ENCODE measurements at places on chromosomes 11 and 22.

DNA sequence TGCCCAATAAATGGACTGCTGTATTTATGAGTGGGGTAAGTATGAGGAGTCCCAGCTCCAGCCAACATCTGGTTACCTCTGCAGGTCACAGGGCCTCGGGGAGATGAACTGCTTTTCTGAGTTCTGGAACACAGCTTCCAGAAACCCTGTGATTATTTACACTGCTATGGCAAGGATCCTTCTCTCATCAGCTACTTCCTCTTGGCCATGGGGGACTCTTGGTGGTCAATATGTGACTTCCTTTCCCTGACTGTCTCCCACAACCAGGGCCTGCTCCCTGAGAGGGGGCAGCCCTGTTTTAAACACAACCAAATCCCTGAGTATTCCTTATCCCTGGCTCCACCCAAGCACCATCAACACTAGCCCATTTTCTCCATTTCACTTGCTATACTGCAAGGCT lies 10.0 kb downstream of the RHOG start:
- no peak for DNase-seq

- DNase-seq: no peak
Measured at GRCh38 chr11:28547321-28547741, 439.1 kb downstream of the METTL15 start.

DNA sequence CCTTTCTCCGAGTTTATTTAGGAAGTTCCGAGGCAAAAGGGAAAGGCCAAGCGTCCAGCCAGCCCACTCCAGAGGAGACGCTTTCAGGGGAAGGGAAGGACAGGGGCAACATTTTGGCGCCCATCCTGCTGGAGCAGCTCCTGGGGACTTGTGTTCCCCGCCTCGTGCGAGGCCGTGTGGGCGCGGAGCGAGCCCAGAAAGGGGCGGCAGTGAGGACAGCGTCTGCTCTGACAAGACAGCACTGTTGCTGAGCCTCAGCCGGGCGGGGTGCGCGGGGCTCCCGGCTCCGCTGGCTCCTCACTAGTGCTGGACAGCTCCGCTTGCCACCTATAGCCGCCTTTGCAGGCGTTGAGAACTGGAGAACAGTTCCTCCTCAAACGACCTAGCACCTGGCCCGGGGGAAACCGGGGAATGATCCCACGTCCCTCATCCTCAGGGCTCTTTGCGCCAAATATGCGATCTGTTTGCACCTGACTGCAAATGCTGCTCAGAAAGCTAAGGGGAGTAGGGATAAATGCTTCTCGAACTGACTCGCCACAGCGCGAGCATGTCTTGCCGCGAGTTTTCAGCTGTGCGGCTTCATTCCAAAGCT lies 722 bp upstream of the GUCY1A2 start:
- DNase-seq: peak; percentile 46

GRCh38 chr11:2316169-2316962 lies 14.6 kb downstream of the TSPAN32 start:
- DNase-seq: no peak

DNA sequence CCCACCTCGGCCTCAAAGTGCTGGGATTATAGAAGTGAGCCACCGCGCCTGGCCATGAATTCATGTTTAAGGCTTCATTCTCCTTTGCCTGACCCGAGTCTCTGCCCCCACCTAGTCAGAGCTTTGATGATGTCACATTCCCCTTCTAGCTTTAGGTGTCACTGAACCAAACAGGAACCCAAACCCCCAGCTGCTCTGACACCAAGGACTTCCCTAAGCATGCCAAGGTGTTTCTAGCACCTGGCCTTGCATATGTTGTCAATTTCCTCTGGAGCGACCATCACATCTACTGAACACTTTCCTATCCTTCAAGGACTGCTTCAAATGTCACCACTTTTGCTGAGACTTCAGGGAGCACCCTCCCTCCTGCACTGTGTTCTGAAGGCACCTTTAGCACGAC lies 2.3 kb downstream of the F2 start:
- DNase-seq: no peak

DNA sequence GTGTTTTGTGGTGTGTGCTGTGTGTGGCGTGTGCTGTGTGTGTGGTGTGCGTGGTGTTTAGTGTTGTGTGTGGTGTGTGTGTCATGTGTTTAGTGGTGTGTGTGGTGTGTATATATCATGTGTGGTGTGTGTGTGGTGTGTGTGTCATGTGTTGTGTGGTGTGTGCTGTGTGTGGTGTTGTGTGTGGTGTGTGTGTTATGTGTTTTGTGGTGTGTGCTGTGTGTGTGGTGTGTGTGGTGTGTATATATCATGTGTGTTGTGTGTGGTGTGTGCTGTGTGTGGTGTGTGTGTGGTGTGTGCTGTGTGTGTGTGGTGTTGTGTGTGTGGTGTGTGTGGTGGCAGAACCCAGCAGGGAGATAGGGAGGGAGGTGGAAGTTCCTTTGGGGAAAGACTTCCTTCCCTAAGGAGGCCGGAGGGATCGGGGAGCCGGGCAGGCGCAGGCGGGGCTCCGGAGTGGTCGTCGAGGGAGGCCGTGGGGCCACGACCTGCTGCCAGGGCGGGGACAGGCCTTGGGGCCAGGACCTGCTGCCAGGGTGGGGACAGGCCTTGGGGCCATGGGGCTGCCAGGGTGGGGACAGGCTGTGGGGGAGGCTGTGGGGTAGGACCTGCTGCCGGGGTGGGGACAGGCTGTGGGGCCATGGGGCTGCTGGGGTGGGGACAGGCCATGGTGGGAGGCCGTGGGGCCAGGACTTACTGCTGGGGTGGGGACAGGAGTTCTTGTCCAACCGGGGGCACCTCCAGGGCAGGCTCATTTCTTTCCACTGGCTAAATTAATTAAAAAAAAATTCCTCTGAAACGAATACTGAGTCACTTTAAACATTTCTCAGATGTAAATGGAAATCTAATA lies 15.2 kb downstream of the PIM3 start:
- DNase-seq: peak; percentile 60

- peak; percentile 40 for DNase-seq
Measured at GRCh38 chr22:28297504-28297903, 378.4 kb upstream of the PITPNB start.

GRCh38 chr22:43288378-43288777 lies 54.8 kb downstream of the SCUBE1 start:
- no peak for DNase-seq

GRCh38 chr11:106495046-106495445 lies 417.6 kb downstream of the AASDHPPT start:
- DNase-seq: no peak

GRCh38 chr22:38431266-38432010 lies 23.6 kb downstream of the KCNJ4 start:
- no peak for DNase-seq

DNA sequence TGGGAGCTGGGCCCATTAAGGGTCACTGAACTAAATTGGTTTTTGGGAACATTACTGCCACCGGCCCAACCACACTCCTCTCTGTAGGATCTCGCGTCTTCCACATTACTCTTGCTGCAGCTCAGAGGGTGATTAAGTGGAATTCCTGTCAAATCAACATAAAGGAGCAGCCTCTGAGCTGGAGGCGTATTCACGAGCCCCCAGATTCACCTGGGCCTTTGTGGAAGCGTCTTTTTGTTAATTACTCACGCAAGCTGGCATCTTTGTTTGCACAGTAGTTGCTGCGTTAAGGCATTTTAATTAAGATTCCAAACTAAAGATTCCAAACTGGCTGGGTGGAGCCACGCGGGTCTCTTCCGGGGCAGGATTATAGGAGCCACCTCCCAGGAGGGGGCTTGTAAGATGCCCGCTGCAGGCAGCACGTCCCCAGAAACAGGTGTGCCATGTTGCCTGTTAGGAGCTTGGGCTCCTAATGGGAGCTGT lies 21.5 kb upstream of the RFPL3 start:
- DNase-seq: peak; percentile 34

DNA sequence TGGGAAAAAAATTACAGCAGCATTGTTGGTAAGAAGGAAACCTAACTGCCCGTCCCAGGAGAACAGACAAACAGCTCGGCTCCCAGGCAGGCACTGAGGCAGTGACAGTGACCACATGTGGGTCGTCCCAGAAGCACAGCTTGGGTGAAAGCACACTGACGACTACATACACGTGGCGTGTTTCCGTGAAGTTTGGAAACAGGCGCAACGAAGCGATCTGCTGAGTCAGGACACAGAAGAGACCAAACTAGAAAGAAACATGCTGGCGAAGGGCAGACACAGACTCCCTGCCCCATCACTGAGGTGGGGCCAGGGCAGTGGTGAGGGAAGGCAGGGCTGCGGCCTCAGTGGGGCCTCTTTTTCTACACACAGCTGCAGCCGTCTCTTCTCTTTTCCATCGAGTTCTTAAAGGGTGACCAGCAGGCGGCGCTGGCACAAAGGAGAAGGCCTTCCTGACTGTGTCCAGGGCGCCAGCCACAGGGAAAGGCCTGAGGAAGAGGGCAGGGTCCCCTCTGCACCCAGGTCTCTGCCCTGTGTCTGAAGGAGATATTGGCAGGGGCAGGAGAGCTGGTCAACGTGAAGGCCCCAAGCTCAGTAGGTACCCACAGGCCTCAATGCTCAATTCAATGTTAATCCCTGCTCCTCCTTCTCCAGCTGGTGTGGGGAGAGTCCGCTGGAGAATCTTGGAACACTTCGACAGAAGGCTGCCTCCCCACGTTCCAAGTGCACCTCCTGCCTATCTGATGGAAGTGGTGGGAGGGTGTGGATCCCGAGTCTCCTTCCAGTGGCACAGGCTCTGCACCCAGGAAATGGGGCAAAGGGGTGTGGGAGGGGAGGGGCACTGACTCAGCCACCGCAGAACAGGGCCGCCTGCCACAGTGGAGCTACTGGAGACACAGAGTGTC lies 19.9 kb downstream of the CARS1 start:
- peak; percentile 59 for DNase-seq

- no peak for DNase-seq
Measured at GRCh38 chr11:102244681-102245409, 72.4 kb upstream of the BIRC3 start.

DNA sequence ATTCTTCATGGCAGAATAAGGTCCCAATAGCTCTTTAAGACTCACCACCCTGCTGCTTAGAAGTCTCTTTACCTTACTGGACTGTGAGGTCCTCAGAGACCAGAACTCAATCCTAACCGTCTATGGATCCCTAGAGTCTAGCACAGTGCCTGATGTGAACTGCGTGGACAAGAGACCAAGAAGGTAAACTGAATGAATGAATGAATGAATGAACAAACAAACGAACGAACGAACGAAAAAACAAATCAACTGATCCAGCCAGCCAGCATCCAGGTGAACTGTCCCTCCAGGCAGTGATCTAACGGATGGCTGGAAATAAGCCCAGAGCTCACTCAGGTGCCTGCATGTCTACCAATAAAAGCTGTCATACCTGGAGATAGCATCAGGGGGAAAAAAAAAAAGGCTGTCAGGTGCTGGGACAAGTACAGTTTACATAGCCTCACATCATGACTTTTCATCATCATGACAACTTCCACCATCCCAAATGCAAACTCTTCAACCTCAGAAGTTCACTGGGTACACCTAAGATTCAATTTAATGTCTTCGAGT lies 59.8 kb downstream of the PACSIN2 start:
- DNase-seq: no peak

DNA sequence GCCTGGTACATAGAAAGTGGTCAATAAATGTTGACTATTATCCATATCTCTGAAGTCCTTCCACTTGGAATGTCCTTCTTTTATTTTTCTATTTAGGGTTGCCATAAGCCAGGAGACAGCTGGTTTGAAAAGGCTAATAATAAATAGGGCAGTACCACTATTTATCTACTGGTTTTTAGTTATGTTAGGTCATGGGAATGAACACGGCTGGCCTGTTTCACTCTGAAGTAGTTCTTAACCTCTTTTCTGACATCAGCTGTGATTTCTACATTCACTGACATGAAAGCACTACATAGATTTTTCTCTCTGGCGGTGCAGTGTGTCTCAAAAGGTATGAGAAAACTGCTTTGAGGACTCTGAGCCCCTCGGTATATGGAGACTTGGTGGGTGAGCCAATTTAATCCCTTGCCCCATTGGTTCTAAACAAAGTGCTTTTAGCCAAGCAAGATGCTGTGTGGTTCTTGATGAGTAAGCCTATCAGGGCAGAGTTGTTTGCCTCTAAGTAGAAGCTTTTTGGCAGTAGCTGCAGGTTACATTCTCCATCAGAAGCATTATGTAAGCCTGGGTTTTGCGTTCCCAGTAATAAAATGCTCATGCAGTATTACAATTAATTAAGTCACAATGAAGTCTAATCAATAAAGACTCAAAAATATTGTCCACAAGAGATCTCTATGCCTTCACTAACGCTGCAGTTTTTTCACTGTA lies 48.7 kb upstream of the APOA1 start:
- DNase-seq: no peak

GRCh38 chr22:24393848-24394247 lies 33.6 kb upstream of the ADORA2A start:
- no peak for DNase-seq

GRCh38 chr11:416051-416756 lies 1.4 kb upstream of the SIGIRR start:
- DNase-seq: no peak

DNA sequence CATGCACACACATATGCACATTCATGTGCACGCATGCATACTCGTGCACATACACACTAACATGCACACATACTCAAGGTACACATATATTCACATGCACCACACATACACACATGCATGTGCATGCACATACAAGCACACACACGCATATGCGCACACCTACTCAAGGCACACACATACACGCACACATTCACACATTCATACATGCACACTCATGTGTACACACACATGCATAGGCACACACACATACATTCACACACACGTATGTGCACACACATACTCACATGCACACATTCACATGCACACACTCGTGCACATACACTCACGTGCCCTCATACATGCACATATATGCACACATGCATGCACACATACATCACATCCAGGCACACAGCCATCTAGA lies 489.0 kb downstream of the MN1 start:
- no peak for DNase-seq

DNA sequence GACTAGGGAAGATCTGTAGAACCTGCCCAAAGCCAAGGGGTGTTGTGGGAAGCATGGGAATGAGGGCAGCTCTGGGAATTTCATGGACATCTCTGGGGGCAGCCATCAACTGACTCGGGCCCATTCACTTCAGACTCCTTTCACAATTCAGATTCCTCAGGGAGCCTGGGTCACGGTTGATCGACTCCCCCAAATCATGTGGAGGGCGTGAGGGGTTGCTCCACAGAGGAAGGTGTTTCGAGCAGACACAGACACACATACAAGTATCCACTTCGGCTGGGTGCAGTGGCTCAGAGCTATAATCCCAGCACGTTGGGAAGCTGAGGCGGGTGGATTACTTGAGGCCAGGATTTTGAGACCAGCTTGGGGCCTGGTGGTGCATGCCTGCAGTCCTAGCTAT lies 15.7 kb downstream of the STX3 start:
- DNase-seq: no peak

DNA sequence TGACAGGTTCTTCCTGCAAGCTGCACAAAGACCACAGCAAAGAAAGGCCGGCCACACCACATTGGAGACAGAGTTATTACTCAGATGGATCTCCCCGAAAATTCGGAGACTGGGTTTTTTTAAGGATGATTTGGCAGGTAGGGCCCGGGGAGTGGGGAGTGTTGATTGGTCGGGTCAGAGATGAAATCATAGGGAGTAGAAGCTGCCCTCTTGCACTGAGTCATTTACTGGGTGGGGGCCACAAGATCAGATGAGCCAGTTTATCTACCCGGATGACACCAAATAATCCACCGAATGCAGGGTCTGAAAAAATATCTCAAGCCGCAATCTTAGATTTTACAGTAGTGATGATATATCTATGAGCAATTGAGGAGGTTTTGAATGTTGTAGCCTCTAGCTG lies 401.8 kb upstream of the FAT3 start:
- no peak for DNase-seq
